ENCODE measurements at places on chromosomes 5 and 9.
A peak's percentile ranks its signal among the peaks of the same experiment; 100 is the strongest.

- DNase-seq: no peak
Observed at GRCh38 chr5:177405312-177405711, 4.1 kb downstream of the F12 start.

- no peak for DNase-seq
Observed at GRCh38 chr9:6680797-6681146, 35.2 kb upstream of the GLDC start.

DNA sequence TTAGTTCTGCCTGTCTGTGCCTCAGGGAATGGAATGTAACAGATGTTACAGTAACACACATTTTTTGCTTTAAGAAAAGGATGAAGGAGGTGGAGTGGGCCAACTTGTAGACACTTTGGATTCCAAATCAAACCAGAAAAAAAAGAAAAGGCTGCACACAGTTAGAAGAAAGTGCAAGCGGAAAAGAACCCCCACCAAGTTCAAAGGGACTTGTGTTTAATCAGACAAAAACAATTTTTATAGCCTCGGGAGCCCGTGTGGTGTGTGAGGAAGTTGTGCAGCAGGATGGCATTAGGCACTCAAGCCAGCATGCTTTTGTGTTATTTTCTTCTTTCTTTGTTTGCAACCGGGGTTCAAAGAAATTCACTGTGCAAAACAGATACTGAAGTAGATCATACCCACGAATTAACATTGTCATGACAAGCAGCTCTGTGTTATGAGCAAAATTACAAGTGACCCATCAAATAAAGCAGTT lies 189.5 kb downstream of the SEMA5A start:
- peak; percentile 28 for DNase-seq

- no peak for DNase-seq
Observed at GRCh38 chr9:74810200-74810599, 77.5 kb downstream of the TRPM6 start.

GRCh38 chr5:775961-776861 lies 8.3 kb downstream of the ZDHHC11B start:
- no peak for DNase-seq

DNA sequence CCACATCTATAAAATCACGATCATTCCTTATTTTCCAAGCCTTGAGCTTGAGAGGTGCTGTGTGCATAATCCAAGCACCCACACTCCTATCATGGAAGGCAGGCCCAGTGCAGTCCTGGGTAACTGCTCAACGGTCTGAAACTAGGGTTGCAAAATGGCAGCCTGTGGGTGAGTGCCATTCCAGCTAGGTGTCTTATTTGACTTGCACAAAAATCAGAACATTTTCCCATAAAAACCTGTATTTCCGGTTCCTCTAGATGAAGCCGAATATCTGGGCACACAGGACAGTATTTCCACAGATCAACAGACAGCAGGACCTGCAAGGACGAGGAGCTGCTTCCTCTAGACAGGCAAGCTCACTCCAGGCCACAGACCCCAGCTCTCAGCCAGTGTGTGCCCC lies 588.8 kb downstream of the BNC2 start:
- no peak for DNase-seq

- no peak for DNase-seq
Observed at GRCh38 chr5:144448457-144448856, 277.8 kb downstream of the KCTD16 start.

- DNase-seq: peak; percentile 38
Observed at GRCh38 chr9:98998441-98999151, 54.9 kb downstream of the COL15A1 start.

- no peak for DNase-seq
Observed at GRCh38 chr5:76477571-76477970, 74.5 kb downstream of the IQGAP2 start.

- no peak for DNase-seq
Observed at GRCh38 chr9:126516561-126516935, 97.2 kb upstream of the LMX1B start.
